ENCODE measurements at places on chromosomes 16 and 17.

DNA sequence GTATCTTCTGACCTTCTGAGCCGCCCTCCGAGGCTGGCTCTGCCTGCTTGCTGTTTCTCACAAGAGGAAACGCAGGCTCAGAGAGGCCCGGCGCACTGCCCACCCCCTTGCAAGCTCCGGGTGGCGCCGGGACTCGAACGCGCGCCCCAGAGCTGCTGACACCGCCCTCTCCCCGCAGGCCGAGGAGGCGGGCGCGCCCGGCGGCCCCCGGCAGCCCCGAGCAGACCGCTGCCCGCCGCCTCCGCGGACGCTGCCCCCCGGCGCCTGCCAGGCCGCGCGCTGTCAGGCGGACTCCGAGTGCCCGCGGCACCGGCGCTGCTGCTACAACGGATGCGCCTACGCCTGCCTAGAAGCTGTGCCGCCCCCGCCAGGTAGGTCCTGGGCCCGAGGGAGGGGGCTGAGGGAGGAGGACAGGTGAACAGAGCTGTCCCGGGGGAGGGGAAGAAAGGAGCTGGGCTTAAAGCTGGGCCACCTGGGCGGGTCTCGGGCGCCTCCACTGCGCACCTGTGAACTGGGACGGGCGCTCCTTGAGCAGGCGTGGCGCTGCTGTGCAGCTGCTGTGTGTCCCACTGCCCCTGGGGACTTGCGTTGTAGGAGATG is 18.2 kb downstream of the WFDC1 start:
- no peak for DNase-seq

DNA sequence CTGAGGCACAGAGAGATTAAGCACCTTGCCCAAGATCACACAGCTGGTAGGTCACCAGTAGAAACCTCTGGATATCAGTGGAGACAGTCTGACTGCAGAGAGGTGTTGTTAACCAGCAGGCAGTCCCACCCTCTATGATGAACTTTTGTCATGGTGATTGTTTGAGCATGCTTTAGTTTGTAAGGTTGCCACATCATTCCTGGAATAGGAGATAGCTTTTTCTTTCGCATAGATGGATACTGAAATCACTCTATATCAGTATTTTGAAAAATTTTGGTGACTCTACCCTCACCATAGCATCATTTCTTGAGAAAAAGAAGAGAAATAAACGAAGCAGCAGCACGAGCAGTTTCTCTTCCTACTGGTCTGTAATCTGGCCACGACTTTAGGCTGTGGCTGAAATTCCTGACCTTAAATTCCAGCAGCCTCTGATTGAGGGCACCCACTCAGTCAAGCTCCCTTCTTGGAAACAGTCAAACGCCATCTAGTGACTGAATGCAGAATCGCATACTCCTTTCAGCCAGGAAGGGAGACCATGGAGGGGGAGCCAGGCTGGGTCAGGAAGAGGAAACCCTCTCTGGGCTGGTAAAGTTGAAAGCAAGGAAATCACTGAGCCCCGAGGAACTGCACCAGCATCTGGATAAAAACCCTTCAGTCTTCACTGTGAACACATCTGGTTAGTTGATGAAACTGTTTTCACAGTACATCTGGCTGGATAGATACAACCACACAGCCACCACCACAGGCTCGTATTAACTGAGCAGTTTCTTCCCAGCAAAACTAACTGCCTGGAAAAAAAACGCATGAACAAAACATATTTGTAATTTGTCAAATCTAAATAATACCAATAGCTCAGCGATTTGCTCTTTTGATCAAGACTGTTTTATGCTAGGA is 108.5 kb upstream of the XYLT1 start:
- peak; percentile 5 for DNase-seq

GRCh38 chr16:64305663-64306062 is 816.2 kb downstream of the CDH11 start:
- no peak for DNase-seq

DNA sequence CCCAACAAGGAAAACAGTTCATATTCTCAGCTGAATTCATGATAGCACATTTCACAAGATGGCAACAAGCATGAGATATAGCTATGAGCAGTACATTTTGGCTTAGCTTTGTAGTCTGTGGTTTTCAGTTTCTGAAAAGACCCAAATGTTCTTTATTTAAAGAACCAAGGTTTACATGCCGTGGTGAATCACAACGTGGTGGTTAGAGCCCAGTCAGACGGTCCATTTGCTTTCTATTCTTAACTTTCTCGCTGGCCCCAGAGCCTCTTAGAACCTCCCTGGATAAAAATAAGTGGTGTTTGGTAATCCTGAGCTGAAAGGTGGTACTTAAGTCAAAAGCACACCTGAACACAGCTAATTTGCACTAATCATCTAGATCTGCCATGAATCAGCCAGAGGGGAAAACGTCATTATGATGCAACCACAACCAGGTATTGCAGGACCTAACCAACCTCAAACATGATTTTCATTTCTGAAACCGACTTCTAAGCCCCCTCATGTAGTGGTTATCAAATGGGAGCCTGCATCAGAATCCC is 18.6 kb upstream of the HAPSTR1 start:
- DNase-seq: no peak

DNA sequence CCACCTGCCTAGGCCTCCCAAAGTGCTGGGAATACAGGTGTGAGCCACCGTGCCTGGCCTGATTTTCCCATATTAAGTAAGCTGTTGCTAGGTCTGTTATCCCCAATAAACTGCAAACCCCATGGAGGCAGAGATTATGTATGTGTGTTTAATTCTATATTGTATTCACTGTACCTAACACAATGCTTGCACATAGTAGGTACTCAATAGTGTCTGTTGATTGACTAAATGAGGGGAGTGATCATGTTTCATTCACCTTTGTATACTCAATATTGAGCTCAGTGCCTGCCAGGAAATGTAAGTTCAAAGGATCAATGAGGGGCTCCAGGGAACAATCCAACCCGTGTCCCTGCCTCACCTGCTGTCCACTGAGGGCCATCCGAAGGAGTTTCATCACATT is 14.6 kb upstream of the GGA2 start:
- no peak for DNase-seq

- DNase-seq: no peak
Measured at GRCh38 chr17:4939546-4939795, 375 bp downstream of the SLC25A11 start.

DNA sequence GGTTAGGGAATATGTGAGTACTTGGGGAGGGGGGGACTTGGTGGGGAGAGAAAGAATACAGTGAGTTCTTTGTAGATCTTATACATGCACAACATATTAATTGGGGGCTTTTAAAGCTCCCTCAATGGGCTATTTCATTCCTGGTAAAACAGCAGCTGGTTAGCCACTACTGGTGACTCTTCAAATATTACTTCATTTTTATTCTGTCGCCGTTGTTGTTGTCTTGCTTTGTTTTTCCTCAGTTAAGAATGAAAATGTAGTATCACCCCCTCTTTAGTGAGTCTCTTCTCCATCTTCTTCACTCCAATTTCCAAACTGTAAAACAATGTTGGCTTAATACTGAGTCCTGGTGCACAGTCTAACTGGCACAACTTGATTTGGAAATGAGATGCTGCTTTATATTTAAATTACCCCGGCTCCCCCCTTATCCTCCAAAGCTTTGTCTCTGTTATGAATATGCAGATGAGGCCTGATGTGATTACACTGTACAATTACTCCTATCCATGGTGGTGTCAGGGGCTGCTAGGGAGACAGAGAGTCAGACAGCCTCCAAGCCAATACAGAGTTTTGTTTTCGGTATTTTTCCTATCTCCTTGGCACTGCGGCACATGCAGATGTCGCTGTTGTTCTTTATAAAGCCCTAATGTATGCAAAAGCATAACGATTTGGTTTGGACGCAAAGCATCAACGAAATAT is 256.9 kb upstream of the PMFBP1 start:
- DNase-seq: no peak

GRCh38 chr17:60395508-60396065 is 3.7 kb upstream of the USP32 start:
- peak; percentile 22 for DNase-seq

- DNase-seq: no peak
Measured at GRCh38 chr17:40283662-40284061, 4.0 kb upstream of the CDC6 start.

DNA sequence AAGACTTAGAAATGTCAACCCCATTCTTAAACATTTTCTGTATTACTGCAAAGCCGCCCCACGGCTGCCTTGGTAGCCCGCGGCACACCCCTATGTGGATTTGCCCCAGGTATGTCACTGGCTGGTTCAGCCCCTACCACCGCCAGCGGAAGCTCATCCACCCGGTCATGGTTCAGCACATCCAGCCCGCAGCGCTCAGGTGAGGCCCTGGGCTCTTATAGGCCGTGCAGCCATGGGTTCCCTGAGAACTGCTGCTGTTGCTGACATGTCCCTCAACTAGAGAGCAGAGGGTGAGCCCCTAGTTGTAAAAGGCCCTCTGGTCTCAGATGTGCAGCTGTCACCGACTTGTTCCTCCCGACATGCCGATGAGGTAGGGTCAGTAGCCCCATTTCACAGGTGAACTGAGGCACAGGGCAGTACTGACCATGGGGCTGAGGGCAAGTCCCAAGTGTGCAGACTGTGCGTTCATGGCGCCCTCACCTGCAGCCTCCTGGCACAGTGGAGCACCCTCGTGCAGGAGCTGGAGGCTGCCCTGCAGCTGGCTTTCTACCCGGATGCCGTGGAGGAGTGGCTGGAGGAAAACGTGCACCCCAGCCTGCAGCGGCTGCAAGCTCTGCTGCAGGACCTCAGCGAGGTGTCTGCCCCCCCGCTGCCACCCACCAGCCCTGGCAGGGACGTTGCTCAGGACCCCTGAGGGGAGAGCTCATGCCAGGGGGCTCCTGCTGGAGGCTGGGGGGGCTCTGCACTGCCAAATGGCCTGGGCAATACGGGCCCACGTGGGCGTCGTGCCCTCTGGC is 8.7 kb downstream of the CYBC1 start:
- DNase-seq: no peak

GRCh38 chr17:78896091-78896833 is 6.7 kb downstream of the CEP295NL start:
- DNase-seq: no peak

GRCh38 chr16:62701426-62701825 is 665.2 kb upstream of the CDH8 start:
- DNase-seq: no peak

- no peak for DNase-seq
Measured at GRCh38 chr17:60352071-60352470, 39.9 kb downstream of the USP32 start.

DNA sequence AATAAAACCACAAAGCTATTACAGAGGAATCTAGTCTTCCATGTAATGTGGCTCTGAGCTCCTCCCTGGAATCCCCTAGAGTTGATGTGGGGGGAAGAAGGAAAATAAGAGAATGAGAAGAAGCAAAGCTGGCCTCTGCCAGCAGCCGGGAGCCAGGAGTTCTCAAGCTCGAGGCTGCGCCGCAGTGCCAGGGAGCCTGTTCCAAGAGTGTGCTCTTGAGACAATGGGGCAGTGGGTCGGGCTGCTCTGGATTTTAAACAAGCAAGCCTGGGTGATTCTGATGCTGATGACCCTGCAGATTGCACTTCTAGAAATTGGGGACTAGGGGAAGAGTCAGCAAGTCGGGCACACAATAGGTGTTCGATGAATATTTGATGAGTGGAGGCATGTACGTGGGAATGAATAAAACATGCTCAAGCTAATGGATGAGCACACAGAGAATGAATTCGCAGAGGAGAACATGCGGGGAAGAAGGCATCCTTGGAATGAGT is 119.9 kb downstream of the CMIP start:
- DNase-seq: no peak

GRCh38 chr16:86975445-86975844 is 341.7 kb downstream of the C16orf95 start:
- no peak for DNase-seq

DNA sequence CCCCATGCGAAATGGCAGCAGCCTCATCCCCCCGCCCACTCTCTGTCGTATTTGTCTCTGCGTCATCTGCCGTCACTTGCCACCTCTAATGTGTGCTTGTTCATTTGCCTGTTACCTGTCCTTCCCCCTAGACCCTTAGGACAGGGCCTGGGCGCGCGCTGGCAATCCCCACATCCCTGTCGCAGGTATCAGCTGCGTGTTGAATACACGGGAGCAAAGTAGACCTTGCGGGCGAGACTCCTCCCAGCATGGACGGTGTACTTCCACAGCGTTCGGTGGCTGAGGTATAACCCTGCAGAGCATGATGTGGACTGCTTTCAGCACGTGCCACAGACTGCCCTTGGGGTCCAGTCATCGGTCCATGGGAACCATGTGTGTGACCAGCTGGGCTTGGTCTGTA is 170.1 kb upstream of the CHMP6 start:
- no peak for DNase-seq

DNA sequence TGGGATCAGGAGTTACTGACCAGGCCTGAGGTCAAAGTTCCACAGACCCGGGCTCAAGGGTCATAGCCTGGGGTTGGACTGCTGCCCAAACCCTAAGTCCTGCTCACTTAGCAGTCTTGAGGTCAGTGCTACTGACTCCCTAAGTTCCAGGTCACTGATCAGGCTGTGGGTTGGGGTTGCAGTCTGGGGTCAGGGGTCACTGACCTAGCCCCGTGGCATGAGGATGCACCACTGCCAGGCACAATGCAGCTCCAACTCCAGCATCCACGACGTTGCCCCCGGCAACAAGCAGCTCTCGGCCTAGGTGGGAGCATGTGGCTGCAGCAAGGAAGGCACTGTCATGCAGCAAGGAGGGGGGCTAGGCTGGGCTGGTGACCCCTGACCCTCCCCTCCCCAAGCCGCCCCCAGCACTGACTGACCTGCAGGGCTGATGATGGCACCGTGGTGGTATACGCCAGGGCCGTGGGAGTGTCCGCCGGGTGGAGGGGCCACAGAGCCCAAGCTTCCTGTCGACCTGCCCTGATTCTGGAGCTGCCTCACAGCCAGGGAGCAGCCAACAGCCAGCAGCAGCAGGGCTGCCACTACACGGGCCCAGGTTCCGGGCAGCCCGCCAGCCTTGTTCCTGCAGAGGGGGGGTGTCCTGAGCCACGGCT is 1.1 kb downstream of the GGT6 start:
- DNase-seq: no peak

- DNase-seq: no peak
Measured at GRCh38 chr17:27354491-27355081, 60.7 kb downstream of the WSB1 start.

All from GF-D8 (cell line).